ENCODE measurements at places on chromosomes 7 and 10. TPM values are rescaled to one million over a fixed set of nuclear protein-coding genes. Genes with fewer than 3 reads are reported as not detected.
A peak's percentile ranks its signal among the peaks of the same experiment; 100 is the strongest.

- DNase-seq, result peak; percentile 52
These were observed 214.3 kb downstream of the FANK1 start for GRCh38 chr10:126110489-126111180.

- peak; percentile 5 for DNase-seq
These were observed 328.4 kb upstream of the AOAH start for GRCh38 chr7:37052705-37053104.

- DNase-seq, result no peak
These were observed 42.5 kb downstream of the SYPL1 start for GRCh38 chr7:106069471-106070200.

DNA sequence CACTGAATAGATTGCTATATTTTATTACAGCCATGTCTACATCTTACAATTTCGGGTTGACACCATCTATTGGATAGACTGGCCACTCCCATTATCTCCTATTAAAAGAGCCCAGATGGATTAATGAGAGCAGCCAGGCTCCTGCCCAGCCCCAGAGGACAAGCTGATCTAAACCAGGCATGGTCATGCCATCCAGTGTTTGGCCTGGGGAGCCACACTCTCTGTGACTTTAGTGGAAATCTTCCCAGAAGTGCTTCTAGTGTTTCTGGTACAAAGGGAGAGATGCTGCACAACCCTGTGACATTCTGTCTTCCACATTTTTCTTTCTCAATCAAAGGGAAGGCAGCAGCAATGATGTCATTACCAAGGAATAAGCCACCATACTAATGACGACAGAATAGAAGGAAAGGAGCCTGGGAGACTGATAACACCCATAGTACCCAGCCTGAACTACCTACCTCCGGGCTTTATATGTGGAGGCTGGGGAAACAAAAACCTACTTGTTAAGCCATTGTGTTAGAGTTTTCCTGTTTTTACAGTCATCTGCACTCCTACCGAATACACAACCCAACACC, 5.0 kb downstream of the NEBL start:
- DNase-seq, result no peak

GRCh38 chr10:3095373-3096139, 28.2 kb downstream of the PFKP start:
- DNase-seq, result peak; percentile 100

- no peak for DNase-seq
These were observed at the start of gene PDE1C for GRCh38 chr7:32070406-32071360. Gene PDE1C, minus strand, starts transcription at chr7:32070407.

- no peak for DNase-seq
These were observed 224.8 kb downstream of the ZNF248 start for GRCh38 chr10:37632641-37633040.

DNA sequence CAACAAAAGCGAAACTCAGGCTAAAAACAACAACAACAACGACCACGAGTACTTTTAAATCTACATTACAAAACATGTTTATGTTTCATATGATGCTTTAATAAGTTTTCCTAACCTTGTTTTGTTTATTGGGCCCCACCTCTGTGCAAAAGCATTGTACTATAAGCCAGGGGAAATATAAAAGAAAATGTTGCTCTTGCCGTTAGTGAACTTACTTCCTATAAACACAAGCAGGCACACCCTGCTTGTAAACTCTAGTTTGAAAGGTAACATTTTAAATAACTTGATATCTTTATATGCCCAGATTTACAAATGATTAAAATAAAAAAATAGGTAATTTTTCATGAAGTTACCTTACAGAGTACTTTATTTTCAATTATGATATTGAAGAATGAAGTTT, 19.2 kb upstream of the EPC1 start:
- DNase-seq, result no peak

GRCh38 chr7:17745610-17746009, 194.7 kb downstream of the SNX13 start:
- no peak for DNase-seq

GRCh38 chr7:85851571-85852193, 664.8 kb upstream of the SEMA3D start:
- DNase-seq, result peak; percentile 44

DNA sequence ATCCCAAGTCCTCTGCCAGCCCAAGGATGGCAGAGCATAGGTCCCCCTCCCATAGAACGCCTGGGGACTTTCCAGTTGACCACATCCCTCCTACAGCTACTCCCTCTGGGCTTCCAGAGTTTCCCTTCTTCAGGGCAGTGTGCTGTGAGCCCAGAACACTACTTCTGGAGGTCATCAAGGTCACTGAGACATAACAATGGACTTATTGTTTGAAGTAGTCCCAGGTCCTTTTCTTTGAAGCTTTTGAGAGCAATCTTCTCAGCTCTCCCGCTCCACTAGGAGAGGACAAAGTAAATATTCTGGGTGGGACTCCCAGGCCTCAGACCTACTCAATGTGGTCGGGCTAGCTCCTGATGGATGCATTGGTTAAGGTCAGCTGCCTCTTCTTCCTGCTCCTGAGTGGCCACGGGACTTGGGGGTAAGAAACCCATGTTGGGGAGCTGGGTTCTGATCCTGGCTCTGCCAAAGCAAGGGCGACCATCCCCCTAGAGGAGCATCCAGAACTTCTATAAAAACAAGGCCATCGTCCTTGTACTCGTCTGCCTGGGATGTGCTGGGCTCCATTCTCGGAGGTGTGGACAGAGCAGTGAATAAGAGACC, 83.5 kb upstream of the DDC start:
- no peak for DNase-seq

- no peak for DNase-seq
These were observed 33.1 kb upstream of the GALNT11 start for GRCh38 chr7:151992375-151992774.

DNA sequence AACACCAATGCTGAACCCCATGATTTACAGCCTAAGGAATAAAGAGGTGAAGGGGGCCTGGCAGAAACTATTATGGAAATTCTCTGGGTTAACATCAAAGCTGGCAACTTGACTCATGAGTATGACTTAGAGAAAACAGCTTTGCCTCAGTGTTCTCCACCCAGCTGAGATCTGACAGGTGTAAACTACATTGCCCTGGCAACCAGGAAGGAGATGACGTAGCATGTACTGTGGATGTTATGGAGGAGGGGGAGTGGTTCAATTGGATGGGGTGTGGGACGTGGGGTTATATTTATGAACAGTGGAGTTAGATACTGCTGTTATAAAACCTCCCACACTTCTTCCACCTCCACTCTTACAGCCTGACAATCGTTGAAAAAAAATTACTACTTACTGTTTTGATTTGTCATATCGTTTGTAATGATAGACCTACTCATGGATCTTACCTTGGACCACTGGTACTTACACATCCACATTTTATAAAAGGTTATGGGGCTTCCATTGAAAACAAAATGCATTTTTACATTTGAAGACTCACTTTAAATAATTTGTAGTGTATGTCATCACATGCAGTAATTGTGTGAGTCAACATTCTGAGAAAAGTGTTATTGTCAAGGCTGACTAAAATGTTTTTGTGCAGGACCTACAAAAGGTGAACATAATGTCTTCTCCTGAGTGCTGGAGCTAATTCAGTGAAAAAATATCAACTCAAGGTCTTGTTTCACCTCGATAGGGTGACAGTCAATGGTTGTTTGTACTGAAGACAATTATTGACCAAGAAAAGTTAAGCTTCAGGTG, 6.4 kb downstream of the OR2F1 start:
- no peak for DNase-seq

- DNase-seq, result peak; percentile 20
These were observed at the start of gene GIGYF1 for GRCh38 chr7:100694098-100694745. Gene GIGYF1, minus strand, starts transcription at chr7:100694250. Its CDS starts 6,012 bp downstream, at chr7:100688238.

- peak; percentile 25 for DNase-seq
These were observed 181.4 kb downstream of the ADK start for GRCh38 chr10:74332398-74332797.

DNA sequence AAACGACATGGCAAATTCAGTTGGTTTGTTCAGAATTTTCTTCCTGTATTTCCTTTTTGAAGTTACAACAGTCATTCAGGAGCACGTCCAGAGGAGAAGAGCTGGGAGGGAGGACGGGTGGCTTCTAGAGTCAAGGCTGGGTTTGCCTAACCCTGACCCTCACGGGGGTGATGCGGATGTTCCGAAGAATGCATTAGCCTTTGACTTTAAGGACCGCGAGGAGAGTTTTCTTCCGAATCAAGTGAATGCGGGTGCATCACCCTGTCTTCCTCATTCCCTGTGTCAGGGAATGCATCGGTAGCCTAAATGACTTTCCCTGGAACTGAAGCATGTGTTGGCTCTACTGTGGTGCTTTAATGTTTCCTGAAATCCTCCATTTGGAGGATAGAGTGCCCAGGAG, 396.6 kb upstream of the GALNT17 start:
- no peak for DNase-seq

GRCh38 chr7:151853896-151854719, 22.8 kb downstream of the PRKAG2 start:
- no peak for DNase-seq

DNA sequence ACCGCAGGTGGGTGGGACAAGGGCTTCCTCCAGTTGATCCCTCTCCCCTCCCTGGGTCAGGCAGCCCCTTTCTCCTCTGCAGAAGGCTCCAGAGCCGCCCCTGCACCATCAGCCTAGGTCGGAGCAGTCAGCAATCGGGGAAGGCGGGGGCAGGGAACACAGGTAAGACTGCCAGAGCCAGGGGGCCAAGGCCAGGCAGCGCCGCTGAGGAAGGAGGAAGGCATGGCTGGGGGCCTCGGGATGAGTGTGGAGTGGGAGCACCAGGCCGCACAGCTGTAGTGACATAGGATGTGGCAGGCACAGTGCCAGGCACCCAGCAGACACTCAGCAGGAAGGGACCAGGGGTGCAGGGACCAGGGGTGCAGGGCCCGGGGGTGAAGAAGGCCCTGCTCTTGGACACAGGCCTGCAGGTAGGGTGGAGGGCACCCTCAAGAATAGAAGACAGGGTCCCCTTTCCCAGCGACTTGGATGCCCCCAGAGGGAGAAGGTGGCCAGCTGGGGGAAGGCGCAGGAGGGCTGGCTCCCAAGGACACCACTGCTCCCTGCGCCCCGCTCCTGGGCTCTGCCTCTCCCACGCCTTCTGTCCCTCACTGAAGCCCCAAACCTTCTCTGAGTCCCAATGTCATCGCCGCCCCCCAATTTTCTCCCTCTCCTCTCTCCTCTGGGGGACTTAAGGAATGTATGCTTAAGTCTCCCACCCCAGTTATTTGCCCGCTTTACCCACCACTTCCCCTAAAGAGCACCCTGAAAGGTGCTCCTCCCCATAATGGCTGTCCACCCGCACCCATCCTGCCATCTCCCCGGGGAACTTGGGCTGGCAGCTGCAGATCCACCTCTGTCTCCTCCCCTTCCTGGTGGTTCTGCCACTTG, 38.5 kb downstream of the CAMK2B start:
- no peak for DNase-seq

- DNase-seq, result no peak
These were observed 138.7 kb downstream of the CALCR start for GRCh38 chr7:93435791-93436190.

DNA sequence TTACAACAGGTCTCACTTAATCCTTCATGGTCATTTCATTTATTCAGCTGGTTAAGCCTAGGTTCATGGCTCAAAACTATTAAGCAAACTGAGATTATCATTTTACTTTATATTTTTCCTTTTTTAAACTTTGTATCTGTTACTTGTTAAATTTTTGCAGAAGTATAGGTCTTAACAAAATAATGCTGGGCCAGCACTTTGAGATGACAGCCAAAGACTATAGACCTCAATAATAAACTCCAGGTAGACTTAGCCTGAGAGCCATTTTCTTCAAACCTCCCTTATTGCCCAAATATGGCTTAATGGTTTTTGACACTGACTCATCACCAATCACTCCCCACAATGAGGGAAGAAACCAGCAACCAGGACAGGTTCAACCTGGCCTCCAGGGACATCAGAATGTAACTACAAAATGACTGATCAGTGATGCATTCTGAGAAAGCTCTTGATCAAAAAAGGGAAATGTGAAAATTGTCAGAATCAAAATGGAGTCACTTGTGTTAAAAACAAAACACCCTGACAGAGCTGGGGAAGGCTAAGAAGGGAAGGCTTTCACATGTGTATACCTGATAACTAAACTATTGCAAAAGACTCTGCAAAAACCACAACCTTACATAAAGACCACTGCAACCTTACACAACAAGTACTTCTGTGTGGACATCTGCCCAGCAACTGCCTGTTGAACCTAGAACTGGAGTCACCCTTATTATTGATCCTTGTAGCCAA, 2.1 kb upstream of the CCDC126 start:
- DNase-seq, result no peak

GRCh38 chr10:130140425-130140824, 4.2 kb downstream of the GLRX3 start:
- no peak for DNase-seq

- DNase-seq, result no peak
These were observed at the start of gene TMEM140 for GRCh38 chr7:135147899-135148721. Gene TMEM140, plus strand, starts transcription at chr7:135148072. Its CDS starts 16,370 bp downstream, at chr7:135164442.

DNA sequence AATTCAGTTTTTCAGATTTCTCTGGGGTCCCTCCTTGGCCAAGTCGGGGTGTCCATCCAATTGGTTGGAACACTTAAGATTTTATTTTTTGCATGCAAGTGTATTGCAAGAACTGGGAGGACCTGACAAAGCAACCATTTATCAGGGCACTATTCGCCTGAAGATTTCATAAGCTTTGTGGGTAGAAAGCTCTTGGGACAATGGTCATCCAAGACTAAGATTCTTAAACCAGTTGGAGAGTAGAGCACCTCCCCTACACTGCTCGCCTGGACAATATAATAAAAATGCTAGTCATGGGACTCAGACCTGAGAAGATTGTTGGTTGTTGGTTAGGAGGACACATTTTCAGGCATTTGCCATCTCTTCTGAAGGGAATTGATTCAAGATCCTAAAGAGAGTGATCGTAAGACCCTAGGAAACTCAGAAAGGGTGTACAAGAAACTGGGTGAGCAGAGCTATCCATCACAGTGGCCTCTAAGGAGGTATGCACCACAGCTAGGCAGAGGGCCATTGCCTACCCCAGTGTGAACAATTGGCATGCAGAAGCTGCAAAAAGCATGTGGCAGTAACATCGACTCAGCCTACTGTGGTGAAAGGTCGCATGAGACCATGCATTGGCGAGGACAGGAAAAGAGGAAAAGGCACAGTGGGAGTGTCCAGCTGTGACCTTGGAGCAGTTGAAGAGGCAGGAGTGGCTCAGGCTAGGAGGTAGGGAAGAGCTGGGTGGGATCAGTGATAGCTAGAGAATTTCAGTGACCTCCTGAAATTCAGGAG, 1235.3 kb upstream of the AUTS2 start:
- no peak for DNase-seq

Gene CARD11
- 6.6 TPM for total RNA-seq

Gene SPDYE8
- not detected for total RNA-seq

Gene HTRA1
- 34.9 TPM for total RNA-seq

Gene MYOF
- total RNA-seq, result 299 TPM

Gene GPC2
- 7.6 TPM for total RNA-seq

Gene FAS
- total RNA-seq, result 32.6 TPM

Gene PIK3CG
- 0.82 TPM for total RNA-seq

Gene LIPN
- total RNA-seq, result not detected

Gene TRIM74
- total RNA-seq, result 0.91 TPM

Gene DEPP1
- 8.0 TPM for total RNA-seq

Gene GNAI1
- 32.9 TPM for total RNA-seq

Gene TMEM270
- total RNA-seq, result not detected

Gene BAMBI
- 45.4 TPM for total RNA-seq

Gene PNLIPRP2
- not detected for total RNA-seq

Gene LIPJ
- not detected for total RNA-seq

Gene ZNF487
- 2.6 TPM for total RNA-seq

Gene NODAL
- total RNA-seq, result 0.43 TPM

Gene SLC18A2
- not detected for total RNA-seq

Gene VPS37D
- 3.6 TPM for total RNA-seq

Gene BUD23
- total RNA-seq, result 68.3 TPM

Data from astrocyte (in vitro differentiated cells and primary cell).